NK-92 treated with Interleukin-12 subunit alpha and Interleukin-12 subunit beta, amount 100 ng/mL, for 24 hours (cell line): ENCODE measurements at places on chromosomes 2 and 18.

DNA sequence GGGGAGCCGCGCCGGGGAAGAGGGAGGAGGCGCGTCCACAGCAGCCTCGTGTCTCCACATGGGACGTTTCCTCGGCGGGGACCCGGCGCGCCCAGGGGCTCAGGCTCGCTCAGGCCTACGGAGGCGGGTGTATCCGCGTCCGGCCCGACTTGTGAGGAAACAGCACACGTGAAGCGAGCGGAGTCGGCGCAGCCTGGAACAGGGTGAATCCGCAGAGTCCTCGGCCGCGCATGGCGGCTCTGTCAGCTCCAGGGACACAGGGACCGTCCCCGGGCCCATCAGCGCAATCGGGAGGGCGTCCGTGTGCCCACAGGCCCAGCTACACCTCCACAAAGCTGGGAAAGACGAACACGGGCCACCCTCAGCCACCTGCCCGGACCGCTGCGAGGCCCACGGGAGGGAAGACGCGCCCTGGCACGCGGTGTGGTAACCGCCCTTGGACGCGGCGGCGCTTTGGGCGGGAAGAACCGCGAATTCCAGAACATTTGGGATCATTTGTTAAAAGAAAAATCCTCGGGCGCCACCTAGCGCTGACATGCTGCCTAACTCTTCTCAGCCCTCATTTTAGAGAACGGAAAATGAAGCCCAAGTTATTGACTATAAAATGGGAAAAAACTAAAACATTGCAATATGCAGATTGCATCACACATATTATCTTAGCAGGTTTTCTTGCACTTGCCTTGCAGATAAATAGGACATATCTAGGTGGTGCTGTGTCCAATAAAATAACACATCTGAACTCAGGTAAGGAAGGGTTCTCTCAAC, 40.4 kb downstream of the TMEM18 start:
- no peak for DNase-seq

DNA sequence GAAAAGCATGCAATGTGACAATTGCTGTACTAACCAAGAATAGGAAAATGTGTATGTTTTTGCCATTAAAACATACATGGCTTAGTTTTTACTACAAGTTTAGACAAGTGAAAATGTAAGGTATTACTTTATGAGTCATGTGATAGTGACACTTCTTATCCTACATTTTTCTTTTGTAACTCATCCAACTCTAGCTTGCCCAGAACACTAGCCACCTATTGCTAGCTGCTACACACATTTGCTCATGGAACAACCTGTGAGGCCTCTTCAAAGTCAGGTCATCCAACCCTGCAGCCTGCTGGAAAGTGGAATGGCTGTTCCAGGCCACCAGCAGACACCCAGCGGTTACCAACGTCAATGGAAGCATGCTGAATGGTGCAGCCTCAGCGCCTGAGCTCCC, 1043.9 kb downstream of the TMEM182 start:
- DNase-seq: no peak

DNA sequence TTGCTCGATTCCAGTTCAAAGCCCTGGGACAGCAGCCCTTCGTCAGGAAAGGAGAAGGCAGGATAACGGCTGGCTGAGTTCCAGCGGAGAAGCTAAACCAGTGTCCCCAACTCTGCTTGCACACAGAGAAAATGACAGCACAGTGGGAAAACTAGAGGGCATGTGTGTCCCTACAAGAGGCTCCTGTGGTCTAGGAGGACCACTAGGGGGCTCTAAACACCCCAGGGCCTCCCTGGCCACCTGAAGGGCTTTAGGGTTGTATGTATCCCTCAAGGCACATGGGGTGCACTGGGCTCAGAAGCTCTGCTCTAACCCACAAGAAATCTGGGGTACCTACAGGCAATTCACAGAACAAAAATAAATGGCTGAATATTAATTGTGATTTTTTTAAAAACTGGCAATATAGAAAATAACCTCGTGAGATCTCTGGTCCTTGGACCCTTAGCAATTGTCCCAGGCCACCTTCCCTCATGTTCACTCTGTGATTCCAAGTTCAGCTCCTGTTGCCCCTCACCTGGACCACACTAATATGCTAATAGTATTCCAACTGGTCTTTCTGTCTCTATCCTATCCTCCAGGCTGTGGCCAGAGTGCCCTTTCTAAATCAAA, 17.5 kb downstream of the STAT1 start:
- peak; percentile 15 for DNase-seq

GRCh38 chr18:23131693-23132319, 3.5 kb upstream of the CABLES1 start:
- peak; percentile 21 for DNase-seq

DNA sequence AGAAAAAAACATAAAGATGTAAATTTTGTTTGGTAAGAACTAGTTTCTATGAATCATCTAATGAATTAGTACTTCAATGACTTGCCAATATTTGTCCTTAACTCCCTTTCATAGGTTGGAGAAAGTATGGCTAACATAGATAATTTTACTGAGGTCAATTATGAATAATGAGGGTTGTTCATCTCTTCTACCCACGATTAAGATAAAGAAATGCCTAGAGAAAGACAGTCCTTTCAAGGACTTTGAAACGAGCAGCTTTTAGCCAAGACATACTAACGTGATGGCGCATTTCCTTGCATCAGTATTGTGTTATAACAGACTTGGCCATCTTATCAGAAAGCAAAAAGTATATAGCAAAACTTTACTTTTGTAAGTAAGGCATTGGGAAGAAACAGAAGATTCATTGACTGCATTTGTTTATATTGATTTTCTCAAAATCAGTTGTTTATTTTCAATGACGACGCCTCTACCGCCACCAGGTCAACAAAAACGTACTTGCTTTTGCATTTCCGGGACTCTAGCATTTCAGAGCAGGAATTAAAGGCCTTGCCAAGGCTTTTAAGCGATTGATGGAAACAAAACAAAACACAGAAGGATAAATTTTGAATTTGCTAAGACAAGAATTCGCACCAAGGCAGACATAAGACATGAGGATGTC, 961 bp downstream of the RBM43 start:
- no peak for DNase-seq

- DNase-seq: no peak
Measured at GRCh38 chr2:9163306-9164111, 43.1 kb upstream of the ASAP2 start.

DNA sequence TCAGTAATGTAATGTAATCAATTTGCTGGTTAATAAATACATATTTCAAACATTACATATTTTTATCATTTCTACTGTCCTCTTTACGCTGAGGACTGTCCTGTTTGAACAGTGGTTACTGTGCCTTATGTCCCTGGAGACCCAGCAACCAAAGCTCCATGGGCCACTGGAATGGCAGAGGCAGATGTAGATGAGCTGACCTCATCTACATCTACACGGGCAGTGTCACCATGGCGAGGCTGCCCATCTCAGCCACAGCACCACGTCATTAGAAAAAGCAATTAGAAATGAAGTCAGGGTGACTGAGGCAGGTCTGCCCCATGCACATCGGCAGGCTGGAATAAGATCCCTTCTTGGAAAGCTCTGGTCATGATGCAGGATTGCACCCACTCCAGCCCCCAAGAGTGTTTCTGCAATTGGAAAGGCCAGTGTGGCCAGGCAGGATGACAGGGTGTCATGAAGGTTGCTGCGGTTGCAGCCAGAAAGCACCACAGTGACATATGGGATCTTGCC, 237.5 kb downstream of the NDUFA10 start:
- no peak for DNase-seq

DNA sequence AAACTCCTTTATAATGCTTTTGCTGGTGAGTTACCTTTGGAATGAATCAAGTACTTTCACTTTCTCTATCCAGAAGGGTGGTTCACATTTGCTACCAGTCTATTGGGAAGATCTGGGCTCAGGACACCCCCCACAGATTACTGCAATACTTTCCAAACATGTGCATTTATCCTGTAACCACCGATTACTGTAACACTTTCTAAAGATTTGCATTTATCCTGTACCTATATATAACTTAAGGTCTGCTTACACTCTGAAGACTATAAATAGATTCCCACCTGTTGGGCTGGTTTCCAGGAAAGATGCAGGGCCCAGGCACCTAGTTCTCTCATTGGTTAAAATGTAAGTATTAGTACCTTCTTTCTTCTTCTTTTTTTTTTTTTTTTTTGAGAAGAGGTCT, 113.0 kb upstream of the NEDD4L start:
- DNase-seq: no peak

DNA sequence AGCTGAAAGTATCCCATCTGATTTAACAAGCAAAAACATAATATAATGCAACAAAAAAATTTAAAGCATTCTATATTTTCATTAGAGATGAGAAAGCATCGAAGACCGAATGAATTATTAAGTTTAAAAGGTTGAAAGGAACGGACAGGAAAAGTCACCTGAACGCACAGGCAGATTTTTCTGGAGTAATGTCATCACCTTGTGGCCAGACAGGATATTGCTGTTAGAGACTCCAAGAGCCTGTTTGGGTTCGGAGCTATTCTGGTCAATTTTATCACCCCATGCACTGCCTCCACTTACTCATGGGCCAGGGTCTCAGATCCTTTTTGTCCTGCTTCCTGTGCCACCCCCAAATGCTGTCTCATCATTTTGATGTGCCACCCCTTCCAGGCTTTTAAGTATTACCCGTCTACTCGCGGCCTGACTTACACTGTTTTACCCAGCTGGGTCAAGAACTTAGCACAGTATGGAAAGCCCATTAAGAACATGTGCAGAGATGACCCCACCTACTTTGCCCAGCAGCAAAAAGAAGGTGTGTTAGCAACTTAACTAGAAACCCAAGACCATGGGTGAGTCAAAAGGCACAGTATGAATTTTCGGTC, 27.3 kb downstream of the GKN2 start:
- no peak for DNase-seq

GRCh38 chr2:240213476-240214421, 73.3 kb upstream of the OTOS start:
- DNase-seq: no peak

- no peak for DNase-seq
Measured at GRCh38 chr2:171185941-171186340, 25.2 kb upstream of the TLK1 start.

GRCh38 chr2:204201507-204201906, 264.9 kb downstream of the ICOS start:
- DNase-seq: no peak

DNA sequence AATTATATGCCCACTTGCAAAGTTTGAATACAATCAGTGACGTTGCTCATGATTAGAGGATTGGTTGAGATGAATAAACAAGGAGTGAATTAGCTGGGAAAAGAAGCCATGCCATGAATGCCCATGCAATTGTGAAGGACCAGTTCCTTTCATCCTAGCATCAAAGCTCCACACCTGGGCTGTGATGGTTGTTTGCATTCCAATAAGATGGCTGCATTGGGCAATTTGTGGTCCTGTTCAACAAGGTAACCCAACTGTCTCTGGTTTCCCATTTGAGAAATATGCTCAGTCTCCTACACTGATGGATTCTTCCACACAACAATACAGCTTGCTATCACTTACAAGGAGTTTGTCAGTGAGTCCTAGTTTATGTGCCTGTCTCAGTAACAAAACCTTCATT, 550.2 kb downstream of the STK39 start:
- DNase-seq: no peak

DNA sequence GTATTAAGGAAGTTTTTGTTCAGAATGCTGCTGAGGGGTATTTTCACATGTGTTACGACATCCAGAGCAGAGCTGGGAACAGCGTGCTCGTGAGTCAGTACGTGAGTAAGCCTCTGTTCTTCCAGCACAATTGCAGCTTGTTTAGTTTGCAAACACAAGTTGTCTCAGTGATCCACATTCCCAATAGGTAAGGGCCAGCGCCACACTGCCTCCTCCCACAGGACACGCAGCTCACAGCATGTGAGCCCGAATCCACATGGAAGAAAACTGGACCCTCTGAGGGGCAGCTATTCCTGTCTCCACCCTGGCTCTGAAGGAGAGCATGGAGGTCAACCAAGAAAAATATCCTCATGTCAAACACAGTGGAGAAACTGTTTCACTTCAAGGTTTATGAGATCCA, 173.9 kb upstream of the PID1 start:
- no peak for DNase-seq

DNA sequence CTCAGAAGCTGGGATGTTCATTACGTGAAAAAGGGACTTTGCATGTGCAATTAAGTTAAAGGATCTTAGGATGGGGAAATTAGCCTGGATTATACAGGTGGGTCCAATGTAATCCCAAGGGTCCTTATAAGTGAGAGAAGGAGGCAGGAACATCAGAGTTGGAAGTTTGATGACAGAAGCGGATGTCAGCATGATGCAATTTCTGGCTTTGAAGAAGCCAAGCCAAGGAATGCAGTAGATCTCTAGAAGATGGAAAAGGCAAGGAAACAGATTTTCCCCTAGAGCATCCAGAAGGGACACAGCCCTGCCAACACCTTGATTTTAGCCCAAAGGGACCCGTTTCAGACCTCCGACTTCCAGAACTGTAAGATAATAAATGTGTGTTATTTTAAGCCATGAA, 136.4 kb downstream of the LNPK start:
- no peak for DNase-seq

- DNase-seq: no peak
Measured at GRCh38 chr2:240298117-240298790, 137.2 kb upstream of the GPC1 start.

GRCh38 chr2:205361272-205361671, 321.0 kb upstream of the NRP2 start:
- no peak for DNase-seq

DNA sequence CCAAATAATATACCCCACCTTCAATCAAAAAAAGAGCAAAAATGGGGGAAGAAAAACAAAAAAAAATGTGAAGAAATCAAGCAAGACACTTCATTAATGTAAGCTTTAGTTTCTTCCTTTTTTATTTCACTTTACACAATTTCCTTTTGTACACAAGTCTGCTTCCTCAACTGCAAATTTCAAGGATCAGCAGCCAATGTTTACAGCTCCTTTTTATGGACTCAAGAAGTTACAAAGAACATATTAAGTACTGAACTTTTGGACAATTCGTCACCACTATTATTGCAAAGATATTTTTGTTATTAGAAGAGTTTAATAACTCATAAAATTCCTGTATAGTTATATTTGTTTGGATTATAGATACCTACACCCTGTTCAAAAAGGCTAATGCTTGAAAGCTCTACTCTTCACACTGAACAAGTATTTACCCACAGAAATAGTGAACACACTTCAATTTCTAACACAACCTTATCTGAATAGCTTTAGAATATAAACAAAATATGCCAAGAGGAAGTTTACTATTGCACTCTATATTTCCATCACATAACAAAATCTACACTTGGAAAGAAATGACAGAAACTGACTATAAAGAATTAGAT, 658.7 kb upstream of the CNTNAP5 start:
- DNase-seq: no peak

DNA sequence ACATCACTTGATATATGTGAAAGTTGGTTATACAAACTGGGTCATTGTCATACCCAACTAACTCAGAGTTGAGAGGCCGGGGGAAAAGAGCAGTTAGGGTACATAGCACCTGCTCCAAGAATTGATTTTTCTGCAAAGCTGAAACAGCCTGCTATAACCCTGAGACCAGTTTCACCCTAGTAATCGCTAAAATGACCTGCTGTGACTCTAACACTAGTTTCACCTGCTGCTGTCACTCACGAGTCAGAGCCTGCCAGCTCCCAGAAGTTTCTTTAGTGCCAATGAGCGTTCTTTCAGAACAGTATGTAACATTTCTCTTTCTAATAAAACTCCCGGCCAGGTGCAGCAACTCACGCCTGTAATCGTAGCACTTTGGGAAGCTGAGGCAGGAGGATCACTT, 28.0 kb downstream of the SRSF7 start:
- no peak for DNase-seq
